Esophagus squamous epithelium (tissue), 5 donors: ENCODE measurements at places on chromosomes 1 and 21.

- DNase-seq: no peak
These were observed 567.2 kb downstream of the NPHP4 start for GRCh38 chr1:5424802-5425703.

DNA sequence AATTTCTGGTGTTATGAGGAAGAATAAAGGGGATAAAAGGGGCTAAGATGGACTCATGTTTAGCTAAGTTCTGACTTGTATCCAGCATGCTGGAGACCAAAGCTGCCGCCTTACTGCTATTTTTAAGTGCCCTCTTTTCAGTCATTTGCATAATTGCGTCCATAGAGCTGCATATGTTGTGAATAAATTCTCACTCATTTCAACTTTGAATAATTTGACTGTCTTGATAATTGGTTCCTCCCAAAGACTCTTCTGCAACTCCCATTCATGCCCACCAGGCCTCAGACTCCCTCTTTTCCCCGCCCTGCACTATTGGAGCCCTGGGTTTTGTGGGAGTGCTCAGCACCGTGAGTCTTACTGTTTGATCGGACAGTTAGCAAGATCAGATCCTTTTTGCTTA, 45.0 kb downstream of the KIAA0040 start:
- no peak for DNase-seq

DNA sequence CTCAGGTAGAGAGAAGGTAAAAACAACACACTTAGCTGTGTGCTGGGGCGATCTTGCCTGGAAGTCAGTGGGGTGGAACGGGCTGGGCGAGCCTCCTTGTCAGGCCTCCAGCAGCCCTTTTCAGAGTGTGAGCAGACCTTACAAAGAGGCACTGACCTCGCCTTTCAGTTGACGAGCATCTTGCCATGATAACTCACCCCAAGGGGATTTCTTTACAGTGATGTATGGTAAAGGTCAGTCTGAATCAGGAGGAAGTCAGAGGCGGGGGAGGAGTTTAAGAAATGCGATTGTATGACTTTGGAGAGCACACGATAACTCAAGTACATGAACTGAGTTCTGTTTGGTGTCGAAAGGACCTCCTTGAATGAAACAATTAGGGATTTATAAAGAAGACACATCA, 326.5 kb upstream of the PROX1 start:
- DNase-seq: no peak

GRCh38 chr1:62689524-62689923, 1.3 kb upstream of the DOCK7 start:
- no peak for DNase-seq

- no peak for DNase-seq
These were observed 10.0 kb downstream of the ARID1A start for GRCh38 chr1:26705788-26706311.
